Mucosa of descending colon (tissue), 3 donors: ENCODE measurements at places on chromosomes 1 and 21. TPM values are rescaled to one million over a fixed set of nuclear protein-coding genes. Genes with fewer than 3 reads are reported as not detected.

DNA sequence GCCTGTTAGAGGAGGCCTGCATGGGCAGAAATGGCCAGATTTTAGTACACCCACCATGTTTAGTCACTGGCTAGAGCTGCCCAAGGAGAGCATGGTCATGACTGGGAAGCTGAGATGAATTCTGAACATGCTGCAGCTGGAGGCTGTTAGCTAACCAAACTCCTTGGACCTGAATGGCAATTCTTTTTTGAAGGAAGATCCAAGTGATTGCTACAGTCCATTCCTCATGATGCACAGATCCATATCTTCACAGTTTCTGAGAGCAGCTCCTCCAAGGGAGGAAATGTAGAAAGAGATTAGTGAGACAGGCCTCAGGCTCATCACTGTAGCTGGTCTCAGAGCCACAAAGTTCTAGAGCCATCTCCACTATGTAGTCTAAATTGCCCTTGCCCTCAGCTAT, 11.1 kb downstream of the ZFYVE9 start:
- no peak for DNase-seq

CDCA8 gene
- 16.8 TPM for total RNA-seq

RAD54L gene
- 3.6 TPM for total RNA-seq

DNA sequence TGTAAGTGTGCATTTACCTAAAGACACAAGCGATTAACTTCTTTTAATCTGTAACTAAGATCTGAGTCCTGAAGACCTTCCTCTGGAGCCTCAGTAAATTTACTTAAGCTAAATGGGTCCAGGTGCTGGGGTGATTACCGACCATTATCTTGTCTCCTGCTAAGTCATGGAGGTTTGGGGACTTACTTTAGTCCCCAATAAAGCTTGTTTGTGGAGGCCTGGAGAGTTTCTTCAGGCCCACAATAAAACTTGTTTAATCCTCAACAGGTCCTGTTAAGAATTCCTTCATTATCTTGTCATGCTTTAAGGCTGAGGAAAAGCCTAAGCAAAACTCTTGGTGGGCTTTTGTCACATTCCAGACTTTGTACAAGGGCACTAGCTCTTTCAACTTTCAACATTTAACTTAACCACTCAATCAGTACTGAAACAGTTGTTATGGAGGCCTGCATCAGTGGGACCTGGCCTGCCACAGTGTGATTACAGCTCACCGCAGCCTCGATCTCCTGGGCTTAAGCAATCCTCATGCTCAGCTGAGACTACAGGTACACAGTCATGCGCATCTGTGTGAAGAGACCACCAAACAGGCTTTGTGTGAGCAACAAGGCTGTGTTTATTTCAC, 84.0 kb downstream of the FMO4 start:
- DNase-seq = no peak

GRCh38 chr1:212613440-212614335, 5.1 kb downstream of the ATF3 start:
- no peak for DNase-seq

GRCh38 chr1:173753830-173754229, 39.0 kb downstream of the KLHL20 start:
- DNase-seq = no peak

GRCh38 chr21:42734323-42734971, 81.0 kb downstream of the PDE9A start:
- no peak for DNase-seq

RORC gene
- total RNA-seq = 9.5 TPM

DNA sequence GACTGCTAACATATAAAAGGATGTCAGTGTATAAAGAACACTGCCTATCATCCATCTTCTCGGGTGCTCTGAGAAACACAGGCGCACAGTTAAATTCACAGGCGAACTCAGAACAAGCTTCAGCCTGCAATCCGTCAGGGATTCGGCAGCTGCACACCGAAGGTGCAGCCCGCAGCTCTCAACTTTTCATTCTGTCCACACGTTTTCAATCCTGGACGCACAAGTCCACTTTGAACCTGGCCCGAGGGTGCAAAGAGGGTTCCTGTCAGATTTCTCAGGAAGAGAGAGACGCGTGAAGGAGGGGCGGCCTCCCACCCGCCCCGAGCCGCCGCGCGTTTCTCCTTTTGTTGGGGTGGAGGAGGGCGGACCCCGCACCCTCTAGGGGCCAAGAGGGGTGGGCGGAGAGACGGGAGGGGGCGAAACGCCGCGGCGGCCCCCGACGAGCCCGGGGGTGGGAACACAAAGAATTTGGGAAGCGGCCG, 724 bp downstream of the DOCK7 start:
- no peak for DNase-seq

GRCh38 chr1:93810316-93810715, 68.7 kb downstream of the DNTTIP2 start:
- DNase-seq = no peak

OR2L5 gene
- not detected for total RNA-seq
